Activated T-cell treated with anti-CD3 and anti-CD28 coated beads for 48 hours (primary cell): ENCODE measurements at places on chromosomes 7 and 10.

GRCh38 chr7:105835441-105835840 is 41.0 kb downstream of the ATXN7L1 start:
- no peak for DNase-seq

DNA sequence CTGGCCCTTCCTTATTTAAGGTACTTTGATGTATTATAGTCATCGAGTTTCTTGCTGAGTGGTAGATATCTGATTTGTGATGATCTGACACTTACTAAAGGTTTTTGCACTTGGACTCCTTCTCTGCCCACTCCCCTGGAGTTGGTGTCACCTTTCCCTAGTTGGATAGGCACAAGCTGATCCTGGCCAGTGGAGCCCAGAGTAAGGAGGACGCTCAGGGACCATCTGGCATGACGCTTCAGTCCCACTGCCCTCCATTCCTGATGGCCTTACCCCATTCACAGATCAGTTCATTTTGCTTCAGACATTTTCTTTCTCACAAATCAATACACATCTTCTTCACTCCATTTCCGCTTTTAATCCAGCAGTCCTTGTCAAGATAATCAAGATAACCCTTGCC is 20.1 kb downstream of the ASB15 start:
- no peak for DNase-seq

DNA sequence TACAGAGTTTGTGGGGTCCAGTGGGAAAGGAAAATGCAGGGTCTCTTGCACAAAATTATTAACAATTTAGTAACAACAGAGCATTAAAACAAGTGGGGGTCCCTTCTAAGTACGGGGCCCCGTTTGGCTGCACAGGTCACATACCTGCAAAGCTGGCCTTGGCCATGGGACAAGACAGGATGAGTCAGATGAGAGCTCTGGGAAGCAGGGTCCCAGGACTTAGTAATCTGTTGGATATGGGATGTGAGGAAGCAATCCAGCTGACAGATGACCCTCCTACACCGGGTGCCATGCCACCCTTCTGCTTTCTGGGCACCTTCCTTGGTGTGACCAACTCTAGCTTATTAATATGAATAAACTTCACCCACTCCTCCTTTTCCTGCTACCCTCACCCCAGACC is 3.2 kb upstream of the DUSP5 start:
- DNase-seq = no peak

GRCh38 chr7:5532536-5533335 is 109.1 kb upstream of the TNRC18 start:
- DNase-seq = no peak

- DNase-seq = no peak
Observed at GRCh38 chr10:88557256-88557655, 25.9 kb downstream of the RNLS start.

DNA sequence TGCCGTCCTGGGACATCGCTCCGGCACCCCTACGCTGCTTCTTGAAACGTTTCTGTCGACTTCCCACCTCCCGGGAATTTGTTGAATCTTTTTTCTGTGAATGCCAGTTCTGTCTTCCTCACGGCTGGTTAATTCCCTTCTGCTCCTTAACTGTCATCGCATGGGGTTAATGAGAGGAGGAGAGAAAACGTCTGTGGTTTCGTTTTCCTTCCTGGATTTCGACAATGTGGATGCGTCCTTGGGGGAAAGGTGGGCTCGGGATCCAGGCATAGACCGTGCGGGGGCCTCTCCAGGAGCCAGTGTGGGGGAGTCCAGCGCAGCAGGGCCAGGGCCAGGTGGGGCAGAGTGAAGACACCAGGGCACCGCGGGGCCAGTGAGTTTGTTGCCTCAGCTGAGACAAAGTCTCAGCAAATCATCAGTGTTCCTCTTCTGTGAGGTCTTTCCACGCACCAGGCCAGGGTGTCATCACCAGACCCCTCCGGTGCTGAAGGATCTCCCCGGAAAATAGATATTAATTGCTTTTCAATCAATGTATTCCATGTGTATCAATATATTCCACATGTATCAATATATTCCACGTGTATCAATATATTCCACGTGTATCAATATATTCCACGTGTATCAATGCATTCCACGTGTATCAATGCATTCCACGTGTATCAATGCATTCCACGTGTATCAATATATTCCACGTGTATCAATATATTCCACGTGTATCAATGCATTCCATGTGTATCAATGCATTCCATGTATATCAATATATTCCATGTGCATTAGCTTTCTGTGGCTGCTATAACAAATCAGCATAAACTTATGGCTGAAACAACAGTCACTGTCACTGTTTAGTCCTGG is 33.7 kb upstream of the CFAP46 start:
- no peak for DNase-seq

DNA sequence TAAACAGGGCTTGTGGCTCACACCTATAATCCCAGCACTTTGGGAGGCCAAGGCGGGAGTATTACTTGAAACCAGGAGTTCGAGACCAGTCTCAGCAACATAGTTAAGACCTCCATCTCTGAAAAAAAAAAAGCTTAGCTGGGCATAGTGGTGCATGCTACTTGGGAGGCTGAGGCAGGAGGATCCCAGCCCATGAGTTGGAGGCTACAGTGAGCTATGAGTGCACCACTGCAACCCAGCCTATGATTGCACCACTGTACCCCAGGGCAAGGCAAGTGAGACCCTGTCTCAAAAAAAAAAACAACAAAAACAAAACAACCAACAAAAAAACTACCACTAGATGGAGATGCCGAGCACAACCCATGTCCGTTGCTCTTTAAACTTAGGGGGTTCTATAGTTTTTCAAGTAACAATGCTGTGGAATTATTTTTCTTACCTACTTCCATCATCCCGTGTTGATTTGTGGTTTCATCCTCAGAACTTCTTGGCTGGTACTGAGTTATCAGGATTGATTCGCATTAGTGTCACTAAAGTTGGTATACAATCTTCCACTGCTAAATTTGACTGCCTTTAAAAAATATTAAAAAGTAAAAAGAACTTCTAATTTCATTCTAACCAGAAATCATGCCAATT is 12.2 kb upstream of the REPIN1 start:
- DNase-seq = no peak

DNA sequence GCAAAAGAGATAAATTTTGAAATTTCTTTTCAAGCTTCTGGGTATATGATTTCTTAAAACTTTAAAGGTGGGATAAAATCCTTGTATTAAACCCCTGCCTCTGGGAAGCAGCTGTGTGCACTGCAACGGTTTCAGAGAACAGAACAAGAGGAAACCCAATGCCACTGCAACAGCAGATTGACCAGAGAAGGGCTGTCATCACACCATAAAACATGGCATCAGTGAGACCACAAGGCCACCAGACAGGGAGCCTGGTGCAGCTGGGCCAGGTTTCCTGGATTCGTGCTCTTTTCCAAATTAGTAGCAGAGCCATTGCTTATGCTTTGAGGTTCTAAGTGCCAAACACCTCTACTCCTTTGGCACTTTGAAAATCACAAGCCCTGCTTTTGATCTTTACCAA is 152.4 kb downstream of the PRPF18 start:
- no peak for DNase-seq

DNA sequence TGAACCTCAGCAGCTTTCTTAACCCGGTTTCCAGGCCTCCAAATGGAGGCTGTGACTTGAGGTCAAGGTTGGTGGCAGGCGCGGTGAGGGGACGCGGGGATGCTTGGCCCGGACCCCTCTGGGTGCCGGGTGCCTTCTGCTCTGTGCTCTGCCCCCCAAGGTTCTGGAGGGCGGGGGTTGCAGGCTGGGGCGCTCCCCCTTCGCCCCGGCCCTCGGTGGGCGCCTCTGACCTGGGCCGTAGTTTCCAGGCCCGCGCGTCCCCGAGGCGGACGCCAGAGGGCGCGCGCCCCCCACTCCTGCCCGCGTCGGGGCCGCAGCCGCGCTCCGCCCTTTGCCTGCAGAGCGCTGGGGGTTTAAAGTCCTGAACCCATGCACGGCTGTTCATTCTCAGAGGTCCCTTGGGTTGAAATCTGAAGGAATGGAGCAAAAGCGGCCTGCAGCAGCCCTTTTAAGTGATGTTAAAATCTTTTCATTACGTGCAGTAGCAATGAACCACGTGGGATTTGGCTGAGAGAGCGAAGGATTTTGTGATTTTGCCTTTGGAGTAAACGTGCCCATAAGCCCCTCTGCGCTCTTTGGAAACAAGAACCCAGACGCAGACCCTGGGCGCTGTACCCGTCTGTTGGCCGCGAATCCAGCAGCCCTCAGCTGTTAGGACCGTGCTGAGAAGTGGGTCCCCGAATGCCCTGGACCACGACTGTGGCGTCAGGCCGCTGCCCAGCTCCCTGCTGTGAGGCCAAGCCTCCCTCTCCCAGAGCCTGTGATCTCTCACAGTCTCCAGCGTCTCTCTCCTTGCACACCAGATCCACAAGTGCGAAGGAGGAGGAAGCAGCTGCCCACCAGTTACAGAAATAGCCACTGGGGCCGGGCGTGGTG is 135.0 kb downstream of the ACTR3B start:
- DNase-seq = peak; percentile 34

- DNase-seq = no peak
Observed at GRCh38 chr7:122485856-122486255, 181.3 kb upstream of the FEZF1 start.

GRCh38 chr7:29146888-29147609 is 712 bp upstream of the CPVL start:
- no peak for DNase-seq

- no peak for DNase-seq
Observed at GRCh38 chr7:15765753-15766152, 79.3 kb upstream of the MEOX2 start.

DNA sequence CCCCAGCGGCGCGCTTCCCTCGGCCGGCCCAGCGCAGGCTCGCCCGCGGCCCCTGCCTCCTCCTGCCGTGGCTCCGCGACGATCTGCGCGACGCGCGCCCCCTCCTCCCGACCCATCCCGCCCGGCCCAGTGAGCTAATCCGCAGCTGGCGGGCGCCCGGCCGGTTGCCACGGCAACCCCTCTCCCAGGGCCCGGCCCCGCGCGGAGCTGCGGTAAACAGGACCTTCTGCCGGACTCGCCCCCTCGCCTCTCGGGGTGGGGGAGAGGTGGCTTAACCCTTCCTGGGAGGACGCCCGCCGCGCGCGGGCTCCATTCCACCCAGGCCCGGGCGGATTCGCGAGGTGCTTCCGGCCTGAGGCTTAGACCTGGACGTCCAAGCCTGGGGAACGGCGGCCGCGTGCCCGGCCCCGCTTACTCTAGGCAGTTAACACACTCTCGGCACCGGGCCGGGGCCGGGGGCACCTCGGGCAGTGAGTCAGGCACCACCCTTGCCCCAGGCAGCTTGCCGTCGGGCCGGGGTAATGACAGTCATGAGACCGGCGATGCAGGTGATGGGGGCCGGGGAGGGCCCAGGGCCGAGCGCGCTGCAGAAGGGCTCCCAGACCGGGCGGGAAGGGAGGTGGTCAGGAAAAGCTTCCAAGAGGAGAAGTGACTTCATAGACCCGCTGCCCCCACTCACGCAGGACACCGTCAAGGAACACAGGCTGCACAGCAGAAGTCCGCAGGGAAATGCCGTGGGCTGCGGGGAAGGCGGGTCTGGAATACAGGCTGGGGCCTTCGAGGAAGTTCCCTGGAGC is at the start of gene DENND2A:
DENND2A (minus strand) TSS at position 87 of the 797 bp plus-strand sequence. CDS start 38,416 bp downstream, outside the sequence.
- no peak for DNase-seq

DNA sequence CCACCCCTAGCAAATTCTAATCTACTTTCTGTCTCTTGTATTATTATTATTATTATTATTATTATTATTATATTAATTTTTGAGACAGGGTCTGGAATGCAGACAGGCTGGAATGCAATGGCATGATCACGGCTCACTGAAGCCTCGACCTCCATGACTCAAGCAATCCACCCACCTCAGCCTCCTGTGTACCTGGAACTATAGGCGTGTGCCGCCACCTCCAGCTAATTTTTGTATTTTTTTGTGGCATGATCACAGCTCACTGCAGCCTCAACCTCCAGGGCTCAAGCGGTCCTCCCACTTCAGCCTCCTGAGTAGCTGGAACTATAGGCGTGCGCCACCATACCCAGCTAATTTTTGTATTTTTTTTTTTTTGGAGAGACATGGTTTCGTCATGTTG is 2.6 kb upstream of the TMEM139 start:
- DNase-seq = no peak

DNA sequence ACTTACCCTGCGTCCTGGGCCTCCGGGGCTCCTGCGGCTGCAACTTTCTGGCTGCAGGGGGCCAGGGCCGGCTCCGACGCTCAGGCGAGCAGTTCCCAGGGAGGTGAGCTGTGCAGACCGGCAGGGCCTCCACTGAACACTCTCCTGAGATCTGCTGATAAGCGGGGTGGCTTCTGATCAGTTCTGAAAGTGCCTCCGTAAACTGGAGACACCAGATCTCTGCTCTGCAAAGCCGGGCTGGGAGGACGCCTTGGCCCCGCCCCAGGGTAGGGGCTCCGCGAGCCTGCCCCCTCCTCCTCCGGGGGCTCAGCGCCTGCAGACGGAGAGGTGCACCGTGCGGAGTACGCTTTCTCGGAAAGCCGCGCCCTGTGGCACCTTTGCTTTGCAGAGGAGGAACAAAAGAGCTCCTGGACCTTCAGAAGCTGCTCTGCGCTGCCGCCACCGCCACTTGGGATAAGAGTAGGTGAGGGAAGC is 141.3 kb upstream of the VKORC1L1 start:
- DNase-seq = peak; percentile 18

- DNase-seq = no peak
Observed at GRCh38 chr7:74280985-74281384, 8.2 kb upstream of the CLIP2 start.

- no peak for DNase-seq
Observed at GRCh38 chr10:35712486-35712885, 70.4 kb upstream of the FZD8 start.

DNA sequence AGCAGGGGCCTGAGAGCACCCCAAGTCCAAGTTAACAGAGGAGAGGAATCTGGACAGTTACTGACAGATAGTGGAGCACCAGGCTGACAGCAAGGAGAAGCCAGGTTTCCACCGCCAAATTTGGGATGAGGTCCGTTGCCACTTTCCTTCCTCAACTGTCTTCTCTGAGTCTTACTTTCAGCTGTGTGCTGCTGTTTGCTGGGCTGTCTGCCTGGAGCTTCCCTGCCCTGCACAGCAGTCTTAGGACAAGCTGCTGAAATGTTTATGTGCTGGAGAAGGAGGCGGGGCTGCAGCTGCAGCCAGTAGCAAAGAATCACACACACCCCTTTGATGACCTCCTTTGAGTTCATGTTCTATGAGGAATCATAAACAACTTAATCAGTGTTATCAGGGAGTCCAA is 17.4 kb upstream of the CYP3A7 start:
- no peak for DNase-seq

GRCh38 chr10:83075815-83076355 is 1063.4 kb upstream of the GHITM start:
- no peak for DNase-seq

GRCh38 chr10:126315494-126316177 is 72.6 kb downstream of the ADAM12 start:
- no peak for DNase-seq

GRCh38 chr10:8051851-8052257 is 2.6 kb upstream of the GATA3 start:
- DNase-seq = no peak

- no peak for DNase-seq
Observed at GRCh38 chr10:527416-527815, 162.1 kb downstream of the DIP2C start.

GRCh38 chr10:47182934-47183703 is 116.9 kb upstream of the GDF10 start:
- no peak for DNase-seq
